Activated CD8-positive, alpha-beta memory T cell treated with anti-CD3 and anti-CD28 coated beads for 36 hours (primary cell): ENCODE measurements at places on chromosomes 13 and 19. TPM values are rescaled to one million over a fixed set of nuclear protein-coding genes. Genes with fewer than 3 reads are reported as not detected.

The MYO1F gene
- 35.4 TPM for total RNA-seq

The TNFRSF19 gene
- not detected for total RNA-seq

The TMEM59L gene
- not detected for total RNA-seq

The UPK1A gene
- 0.38 TPM for total RNA-seq

The FPR3 gene
- not detected for total RNA-seq

The LILRB4 gene
- not detected for total RNA-seq

The CYP2A6 gene
- not detected for total RNA-seq

The STARD13 gene
- 0.19 TPM for total RNA-seq

The ZNF709 gene
- total RNA-seq = 1.7 TPM

The NLRP7 gene
- not detected for total RNA-seq

The PLA2G4C gene
- total RNA-seq = 3.4 TPM

The B3GNT8 gene
- total RNA-seq = 0.36 TPM

The TMEM150B gene
- 0.31 TPM for total RNA-seq

The SMAD9 gene
- total RNA-seq = not detected
